ENCODE measurements at places on chromosomes 12 and 14.

DNA sequence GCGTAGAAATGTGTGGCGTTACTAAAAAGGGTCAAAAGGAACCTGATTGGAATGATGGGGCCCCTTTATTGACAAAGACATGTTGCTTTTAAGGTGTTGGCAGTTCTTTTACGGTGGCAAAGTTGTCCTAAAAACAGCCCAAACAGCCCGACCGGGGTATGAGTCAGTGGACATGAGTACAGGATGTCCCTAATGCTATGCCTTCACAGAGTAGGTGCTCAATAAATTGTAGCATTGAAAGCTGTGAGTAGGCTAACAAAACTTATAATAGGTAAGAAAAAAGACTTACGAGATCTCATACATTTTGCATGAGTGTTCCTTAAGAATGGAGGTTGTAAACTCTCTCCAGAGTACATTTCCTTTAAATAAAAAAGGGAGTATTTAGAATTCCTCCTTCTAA is 2.6 kb downstream of the ELK3 start:
- DNase-seq: peak; percentile 26

DNA sequence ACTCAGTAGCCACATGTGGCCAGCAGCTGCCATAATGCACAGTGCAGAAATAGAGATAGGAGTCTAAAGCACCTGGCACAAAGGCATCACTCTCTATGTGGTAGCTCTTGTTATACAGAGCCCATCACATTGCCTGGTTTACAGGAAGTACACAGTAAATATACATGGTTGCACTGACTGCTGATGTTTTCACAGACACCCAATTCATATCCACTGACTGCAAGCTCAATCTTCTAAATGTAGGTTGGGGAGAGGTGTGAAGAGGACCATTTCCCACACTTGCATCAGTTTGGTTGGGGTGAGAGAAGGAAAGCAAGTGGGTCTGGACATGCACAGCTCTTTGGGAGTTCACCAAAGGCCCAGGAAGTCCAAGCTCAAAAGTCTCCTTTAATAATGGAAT is 172.8 kb downstream of the DPF3 start:
- no peak for DNase-seq

DNA sequence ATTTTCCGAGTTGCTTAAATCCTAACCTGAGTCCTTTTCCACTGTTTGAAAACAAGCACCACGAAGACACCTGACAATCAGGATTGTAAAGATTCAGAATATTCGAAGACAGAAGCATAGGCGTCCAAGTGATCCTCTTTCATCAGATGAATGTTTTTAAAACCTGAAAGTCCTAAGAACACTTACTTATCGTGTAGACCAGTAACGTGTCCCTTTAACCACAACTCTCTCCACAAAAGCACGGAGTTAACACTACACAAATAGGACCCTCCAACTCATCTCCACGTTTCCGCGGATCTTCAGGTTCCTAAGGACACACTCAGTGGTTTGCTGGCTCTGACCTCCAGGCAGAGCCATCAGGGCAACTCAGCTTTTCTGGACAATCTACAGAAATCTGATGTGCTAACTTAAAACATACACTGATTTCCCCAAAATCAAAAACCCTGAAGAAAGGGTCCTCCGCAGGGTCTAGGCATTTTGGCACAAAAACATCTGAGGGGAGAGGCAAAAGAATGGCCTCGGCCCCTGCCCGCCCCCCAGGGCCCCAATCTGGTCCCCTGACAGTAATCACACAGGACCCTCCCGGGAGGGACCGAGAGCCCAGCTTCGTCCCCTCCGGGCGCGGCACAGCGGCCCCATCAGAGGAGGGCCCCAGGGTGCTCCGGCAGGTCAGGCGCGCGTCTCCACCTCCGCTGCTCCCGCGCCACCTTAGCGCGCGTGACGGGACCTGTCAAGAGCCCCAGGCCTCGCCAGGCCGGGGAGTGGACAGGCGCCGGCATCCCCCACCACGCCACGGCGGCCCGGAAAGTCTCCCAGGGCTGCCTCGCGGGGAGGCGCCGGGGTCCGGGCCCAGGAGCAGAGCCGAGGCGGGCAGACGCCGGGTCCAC is 925 bp downstream of the DICER1 start:
- DNase-seq: peak; percentile 26

GRCh38 chr14:23160924-23161522 is 22.4 kb downstream of the SLC7A8 start:
- peak; percentile 85 for DNase-seq

- DNase-seq: peak; percentile 73
These were observed 36.4 kb downstream of the BBS10 start for GRCh38 chr12:76311796-76312195.
